Pulmonary artery endothelial cell (primary cell): ENCODE measurements at places on chromosomes 6 and 20. TPM values are rescaled to one million over a fixed set of nuclear protein-coding genes. Genes with fewer than 3 reads are reported as not detected.
A peak's percentile ranks its signal among the peaks of the same experiment; 100 is the strongest.

DNA sequence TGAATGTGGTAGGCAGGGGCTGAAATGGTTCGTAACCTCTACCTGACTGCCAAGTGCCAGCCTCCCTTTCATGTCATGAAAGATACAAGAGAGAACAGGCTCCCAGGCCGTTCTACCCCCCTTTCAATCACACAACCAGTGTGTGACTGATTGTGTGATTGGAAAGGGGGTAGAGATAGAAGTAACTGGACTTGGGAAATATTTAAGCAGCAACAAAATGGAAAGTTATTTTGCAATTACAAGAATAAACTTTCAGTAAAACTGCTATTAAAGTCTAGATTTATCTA, 20.8 kb downstream of the CYP24A1 start:
- no peak for DNase-seq

GRCh38 chr6:90537723-90538258, 49.1 kb downstream of the MAP3K7 start:
- no peak for DNase-seq

DNA sequence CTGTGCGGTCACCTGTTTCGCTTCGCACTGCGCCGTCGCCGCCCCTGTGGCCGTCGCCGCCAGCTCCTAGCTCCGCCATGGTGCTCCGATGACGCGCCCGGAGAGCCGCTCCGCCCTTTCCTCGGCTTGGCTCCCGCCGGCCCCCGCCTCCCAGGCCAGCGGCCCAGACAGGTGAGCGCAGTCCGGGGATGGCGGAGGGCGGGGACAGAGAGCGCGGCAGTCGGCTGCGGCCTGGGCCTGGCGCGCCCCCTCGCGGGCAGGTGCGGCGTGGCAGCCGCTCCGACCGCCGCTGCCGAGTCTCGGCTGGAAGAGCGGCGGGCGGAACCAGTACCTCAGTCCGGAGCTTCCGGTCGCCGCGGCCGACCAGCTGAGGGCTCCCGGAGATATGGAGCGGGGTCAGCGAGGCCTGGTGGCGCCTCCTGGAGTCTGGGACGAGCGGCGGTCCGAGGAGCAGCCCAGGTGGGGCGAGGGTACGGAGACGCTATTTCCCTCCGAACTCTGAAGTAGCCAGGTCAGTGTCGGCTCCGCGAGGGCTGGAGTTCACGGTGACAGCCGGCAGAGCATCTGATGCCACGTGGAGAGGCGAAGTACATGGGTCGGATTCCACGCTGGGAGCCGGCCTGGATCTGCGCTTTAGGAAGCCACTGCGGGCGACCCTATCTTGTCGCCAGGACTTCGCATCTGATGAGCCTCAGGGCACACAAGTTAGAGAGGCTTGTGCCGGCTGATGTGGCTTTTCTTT, at the start of gene MAP7:
MAP7 (minus strand) TSS at position 93 of the 742 bp plus-strand sequence; CDS start at position 79, 14 bp downstream.
- no peak for DNase-seq

DNA sequence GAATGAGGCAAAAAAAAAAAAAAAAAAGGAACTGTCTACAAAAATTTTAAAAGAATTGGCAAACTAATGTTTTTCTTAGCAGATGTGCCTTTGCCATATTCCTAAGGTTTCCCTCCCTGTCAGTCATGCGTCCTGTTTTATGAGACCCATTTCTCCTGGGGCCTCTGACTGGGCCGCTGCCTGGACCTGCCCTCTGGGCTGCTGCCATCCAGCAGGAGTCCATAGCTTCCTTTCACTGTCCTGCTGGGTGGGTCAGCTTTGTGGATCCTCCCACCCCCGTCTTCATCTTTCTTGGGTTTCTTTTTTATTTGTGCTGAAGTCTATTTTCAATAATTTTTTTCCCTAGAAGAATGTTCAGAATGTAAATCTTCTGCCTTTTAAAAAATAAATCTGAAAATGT, 110.8 kb upstream of the SCP2D1 start:
- DNase-seq = no peak

GRCh38 chr20:57261457-57262251, 4.8 kb downstream of the BMP7 start:
- no peak for DNase-seq

- DNase-seq = no peak
These were observed 84.7 kb upstream of the ENPP5 start for GRCh38 chr6:46255528-46255927.

DNA sequence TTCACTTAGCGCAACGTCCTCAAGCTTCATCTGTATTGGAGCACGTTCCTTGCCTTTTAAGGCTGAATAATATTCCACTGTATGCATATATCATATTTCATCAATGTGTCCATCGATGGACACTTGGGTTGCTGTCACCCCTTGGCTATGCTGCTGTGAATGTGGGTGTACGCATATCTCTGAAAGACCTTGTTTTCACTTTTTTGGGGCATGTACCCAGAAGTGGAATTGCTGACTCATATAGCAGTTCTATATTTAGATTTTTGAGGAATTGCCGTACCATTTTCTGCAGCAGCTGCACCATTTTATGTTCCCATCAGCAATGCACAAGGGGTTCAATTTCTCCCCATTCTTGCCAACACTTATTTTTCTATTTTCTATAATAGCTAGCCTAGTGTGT, 22.8 kb upstream of the SLC23A2 start:
- no peak for DNase-seq

- DNase-seq = no peak
These were observed 63.3 kb downstream of the YTHDF1 start for GRCh38 chr20:63152322-63153253.

DNA sequence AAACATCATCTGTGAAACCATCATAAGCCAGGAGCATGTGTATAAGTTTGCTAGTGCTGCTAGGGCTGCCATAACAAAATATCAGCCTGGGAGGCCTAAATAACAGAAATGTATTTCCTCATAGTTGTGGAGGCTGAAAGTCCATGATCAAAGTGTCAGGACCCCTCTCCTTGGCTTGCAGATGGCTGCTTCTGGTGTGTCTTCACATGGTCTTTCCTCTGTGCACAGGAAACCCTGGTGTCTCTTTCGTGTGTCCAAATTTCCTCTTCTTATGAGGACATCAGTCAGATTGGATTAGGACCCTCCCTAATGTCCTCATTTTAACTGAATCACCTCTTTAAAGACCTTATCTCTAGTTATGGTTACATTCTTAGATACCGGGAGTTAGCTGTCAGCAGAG, 6.2 kb upstream of the CITED2 start:
- no peak for DNase-seq

DNA sequence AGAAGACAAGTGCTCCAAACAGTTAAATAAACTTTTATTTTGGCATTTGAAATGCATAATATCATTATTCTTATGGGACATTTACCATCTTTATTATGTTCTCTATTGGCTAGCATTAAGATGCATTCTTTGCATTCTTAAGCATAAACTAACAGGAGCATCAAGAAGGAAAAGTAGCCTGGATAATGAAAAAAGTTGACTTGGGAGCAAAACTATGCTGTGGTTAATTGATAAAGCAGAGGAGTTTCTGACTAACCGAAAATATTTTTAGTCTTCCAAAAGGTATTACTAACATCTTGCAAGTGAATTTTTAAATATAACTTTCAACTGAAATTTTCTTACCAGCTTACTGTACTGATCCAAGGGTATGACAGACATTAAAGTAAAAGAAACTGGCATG, 140.3 kb downstream of the FLRT3 start:
- DNase-seq = no peak

DNA sequence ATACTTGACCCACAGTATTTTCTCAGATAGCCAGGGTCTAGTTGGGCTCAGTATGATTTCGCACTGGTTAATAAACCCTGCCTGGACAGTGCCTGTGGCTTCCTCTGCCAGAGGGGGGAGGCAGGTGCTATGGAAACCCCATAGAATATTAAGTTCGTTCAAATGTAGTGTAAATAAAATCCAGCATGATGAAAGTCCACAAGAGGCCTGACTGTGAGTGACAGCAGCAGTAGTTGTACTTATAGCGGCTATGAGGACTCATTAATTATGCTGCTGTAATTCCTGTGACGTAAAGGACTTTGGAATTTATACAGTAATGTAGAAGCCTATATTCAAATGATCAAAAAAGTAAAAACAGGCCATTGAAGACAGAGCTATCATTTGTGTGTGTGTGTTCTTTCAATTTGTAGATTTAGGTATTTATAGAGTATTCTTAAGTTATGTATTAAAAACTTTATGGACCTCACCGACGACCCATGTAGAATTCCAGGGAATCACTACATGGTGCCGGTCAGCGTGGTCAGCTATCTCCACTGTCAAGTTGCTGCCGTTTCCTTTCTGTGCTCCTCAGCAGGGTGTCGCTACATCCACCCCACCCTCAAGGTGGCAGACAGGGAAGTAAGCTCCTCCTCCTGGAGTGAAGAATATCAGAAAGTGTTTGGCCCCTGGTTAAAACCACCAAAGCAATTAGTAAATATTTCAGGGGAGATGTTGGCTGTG, 10.0 kb downstream of the PYGB start:
- no peak for DNase-seq

DNA sequence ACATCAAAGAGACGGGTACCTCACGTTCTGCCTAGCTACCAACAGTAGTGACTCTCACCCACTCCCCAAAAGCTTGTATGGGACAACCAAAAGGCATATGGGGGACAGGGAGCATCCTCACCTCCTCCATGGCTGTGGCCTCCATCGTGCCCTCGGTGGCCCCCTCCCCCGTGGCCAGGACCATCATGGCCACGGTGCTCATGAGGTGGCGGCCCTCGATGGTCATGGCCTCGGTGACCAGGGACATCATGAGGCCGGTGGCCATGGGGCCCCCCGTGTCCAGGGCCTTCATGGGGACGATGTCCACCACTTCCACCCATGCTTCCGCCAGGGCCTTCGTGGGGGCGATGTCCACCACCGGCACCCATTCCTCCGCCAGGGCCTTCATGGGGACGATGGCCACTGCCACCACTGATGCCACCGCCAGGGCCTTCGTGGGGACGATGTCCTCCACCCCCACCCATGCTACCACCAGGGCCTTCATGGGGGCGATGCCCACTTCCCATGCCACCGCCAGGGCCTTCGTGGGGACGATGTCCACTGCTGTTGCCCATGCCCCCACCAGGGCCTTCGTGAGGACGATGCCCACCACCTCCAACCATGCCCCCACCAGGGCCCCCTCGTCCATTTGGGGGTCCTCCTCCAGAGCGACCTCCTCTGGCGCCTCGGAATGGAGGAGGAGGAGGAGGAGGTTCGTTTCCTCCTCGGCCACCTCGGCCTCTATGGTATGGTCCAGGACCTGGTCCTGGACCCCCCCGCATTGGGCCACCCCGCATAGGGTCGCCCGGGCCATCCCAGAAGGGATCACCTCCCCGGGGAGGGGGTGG, 15.0 kb downstream of the PPP1R10 start:
- DNase-seq = no peak

DNA sequence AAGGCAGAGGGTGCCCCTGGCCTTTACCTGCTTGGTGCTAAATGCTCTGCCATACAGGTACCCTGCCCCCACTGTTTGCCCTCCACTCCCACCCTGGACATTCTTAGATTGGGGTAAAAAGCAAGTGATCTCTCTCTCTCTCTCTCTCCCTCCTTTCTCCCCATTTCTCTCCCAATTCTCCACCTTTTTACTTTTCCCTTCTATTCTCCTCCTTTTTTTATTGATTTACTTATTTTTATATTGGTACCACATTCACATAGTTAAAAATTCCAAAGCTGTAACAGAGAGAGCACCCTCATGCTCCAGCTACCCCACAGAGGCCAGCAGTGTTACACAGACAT, 37.7 kb upstream of the ID1 start:
- no peak for DNase-seq

- no peak for DNase-seq
These were observed 29.7 kb upstream of the RANBP9 start for GRCh38 chr6:13741365-13741764.

GRCh38 chr20:1304710-1305515, 24.0 kb downstream of the SDCBP2 start:
- DNase-seq = no peak

DNA sequence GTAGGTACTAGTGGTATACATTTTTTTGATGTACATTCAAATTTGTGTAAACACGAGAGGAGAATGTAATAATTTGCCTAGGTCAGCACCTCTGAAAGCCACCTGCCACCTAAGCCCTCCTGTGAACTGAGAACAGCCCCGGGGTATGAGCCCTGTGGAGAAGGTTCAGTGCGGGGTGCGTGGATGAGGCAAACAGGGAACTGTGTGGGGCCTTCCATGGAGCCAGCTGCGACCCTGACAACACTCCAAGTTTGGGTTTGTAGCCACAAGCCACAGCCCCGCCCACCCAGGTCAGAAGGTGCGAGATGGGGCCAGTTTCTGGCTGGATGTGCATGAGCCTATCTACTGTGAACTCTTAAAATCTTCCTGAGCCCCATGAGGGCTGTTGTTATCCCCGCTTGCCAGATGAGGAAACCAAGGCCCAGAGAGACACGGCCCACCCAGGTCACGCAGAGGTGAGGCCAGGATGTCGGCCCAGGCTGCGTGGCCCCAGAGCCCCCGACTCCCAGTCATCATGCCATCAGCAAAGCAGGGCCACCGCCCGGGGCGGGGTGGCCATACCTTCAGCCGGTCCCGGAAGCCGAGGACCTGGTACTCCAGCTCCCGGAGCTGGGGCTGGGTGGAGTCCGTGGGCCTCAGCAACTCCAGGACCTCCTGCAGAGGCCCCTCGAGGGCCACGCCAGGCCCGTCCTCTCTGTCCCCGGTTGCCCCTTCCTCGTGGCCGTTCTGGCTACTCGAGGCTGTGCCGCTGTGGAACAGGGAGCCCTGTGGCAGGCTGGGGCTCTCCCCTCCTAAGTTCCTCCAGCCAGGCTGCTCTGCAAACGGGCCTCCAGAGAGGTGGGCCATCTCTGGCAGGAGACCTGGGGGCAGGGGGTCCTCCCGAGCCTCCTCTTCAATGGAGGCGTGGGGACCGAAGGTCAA, 89.6 kb downstream of the RIPOR3 start:
- no peak for DNase-seq

GRCh38 chr20:21229163-21229562, 74.0 kb upstream of the XRN2 start:
- DNase-seq = no peak

DNA sequence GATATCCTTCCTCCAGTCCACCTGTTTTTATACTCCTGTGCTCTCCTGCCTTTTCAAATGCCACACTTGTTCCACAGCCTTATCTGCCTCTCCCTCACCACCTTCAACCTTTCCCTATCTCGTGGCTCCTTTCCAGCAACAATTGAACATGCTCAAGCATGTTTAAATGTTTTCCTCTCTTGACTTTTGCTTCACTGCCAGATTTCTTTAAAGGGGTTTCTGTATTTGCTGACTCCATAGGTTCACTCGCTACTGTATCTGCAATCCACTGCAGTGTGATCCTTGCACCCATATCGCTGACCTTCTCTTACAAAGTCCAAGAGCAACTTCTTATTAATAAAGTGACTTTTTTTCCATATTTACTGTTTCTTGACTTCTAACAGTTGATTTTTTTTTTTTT, 11.2 kb upstream of the GMNN start:
- DNase-seq = no peak

- DNase-seq = no peak
These were observed 113.0 kb upstream of the LAMP5 start for GRCh38 chr20:9401371-9401770.

DNA sequence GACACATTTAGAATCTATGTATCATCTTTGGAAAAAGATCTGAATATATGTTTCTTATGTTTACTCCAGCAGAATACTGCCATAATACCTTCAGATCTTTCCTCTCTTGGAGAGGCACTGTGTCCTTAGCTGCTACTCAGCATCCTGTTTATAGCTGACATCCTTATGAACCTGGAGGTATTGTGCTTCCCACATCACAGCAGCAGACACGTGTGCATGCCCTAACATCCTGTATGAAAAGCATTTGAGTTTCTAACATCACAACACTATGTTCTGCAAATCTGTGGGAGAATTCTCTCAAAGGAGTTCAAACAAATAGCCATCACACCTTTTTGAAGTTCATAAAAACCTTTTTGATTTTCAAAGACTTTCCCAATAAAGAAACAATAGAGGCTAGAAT, 216.0 kb downstream of the GJA1 start:
- peak; percentile 91 for DNase-seq

Gene TNFRSF6B
- total RNA-seq = 37.0 and 118 TPM in 2 replicates

Gene UFL1
- 21.2 and 24.4 TPM in 2 replicates for total RNA-seq

Gene SLC29A1
- 72.0 and 88.4 TPM in 2 replicates for total RNA-seq

Gene POU5F1
- 0.56 and 1.6 TPM in 2 replicates for total RNA-seq

Gene IPCEF1
- under 0.01 and 0.11 TPM in 2 replicates for total RNA-seq
